ENCODE measurements at places on chromosomes 5 and 9. TPM values are rescaled to one million over a fixed set of nuclear protein-coding genes. Genes with fewer than 3 reads are reported as not detected.
A peak's percentile ranks its signal among the peaks of the same experiment; 100 is the strongest.

DNA sequence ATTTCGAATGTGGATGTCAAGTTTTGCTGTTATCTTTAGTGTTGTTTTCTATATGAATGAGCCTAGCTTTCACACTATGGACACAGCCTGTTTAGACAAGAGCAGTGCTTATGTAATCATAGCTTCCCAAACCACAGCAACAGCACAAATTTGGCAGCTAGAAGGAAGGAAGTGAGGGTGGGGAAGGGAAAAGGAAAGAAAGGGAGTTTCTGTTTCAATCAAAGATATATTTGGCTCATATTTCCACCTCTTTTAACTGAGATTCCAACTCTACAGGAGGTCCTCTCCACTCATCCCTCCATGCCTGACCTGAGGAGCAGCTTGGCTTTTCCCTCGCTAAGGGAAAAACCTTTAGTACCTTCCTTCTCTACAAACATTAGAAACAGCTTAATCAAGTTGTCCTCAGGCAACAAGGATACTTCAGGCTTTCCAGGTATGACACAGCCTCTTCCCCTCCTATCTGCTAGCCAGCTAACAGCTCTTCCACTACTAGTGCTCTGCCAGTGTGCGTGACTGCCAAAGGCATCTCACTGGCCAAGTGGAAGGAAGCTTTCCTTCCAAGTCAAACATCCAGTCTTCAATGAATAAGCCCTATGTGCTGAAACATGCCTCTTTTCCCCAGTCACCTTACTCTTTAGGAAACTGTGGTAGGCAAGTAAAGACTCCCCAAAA, 268.6 kb upstream of the PTGER4 start:
- DNase-seq = no peak

DNA sequence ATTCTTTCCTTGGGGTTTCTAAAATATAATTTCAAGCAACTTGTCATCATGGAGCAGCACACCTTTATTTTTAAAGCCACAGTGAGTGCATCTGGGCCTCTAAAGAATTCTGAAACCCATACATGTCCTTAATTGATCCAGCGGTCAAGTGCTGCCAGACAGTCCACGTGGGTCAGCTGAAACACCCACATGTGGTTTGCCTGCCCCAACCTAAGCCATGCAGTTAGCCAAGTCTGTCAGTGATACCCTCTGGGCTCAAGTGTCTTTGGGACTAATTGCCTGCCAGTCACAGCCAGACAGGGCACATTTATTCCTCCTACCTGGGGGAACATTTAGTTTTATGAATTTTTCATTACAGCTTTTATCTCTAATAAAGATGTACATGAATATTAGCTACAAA, 291.4 kb upstream of the SLC30A5 start:
- no peak for DNase-seq

DNA sequence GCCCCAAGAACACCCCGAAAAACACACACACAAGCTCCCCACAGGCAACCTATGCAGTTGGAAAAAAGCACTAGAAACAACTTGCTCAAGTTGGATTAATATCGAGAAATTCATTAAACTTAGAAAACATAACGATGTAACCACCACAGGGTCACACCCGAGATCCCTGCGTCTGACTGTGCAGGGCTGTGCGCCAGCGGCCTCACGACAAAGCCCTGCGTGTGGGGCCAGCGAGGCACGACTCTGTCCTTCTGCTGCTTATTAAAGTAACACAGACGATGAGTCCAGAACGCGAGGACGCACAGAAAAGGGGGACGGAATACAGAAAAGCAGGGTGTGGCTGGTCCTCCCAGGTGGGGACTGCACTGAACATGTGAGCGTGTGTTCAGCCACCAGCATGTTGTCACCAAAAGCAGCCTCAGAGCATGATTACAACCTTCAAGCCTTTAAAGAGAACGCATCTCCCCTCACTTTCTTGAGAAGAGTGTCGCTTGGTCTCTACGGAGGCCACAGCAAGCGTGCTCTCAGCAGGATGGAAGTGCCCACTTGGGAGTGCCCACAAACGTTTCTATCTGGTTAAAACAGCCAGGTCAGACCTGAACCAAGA, 14.4 kb downstream of the SLC12A7 start:
- DNase-seq = no peak

- no peak for DNase-seq
Observed at GRCh38 chr9:127139071-127139731, 16.8 kb upstream of the ANGPTL2 start.

GRCh38 chr5:113292462-113292861, 142.3 kb downstream of the TSSK1B start:
- no peak for DNase-seq

DNA sequence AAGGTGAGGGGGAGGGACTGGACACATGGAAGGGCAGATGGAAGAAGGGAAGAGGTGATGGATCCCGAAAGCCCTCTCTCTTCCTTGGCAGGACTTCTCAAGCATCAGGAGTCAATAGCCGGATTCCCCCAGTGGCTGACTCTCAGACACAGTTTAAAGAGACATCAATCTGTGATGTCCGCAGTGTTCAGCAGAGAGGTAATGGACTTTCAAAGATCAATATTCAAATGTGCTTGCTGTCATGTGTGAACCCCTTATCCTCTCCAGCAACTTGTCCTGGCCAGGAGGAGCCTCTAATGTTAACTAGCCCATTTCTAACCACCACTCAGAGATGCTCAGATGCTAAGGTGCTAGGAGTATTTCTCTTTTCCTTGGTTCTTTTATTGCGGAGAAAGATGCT, 392.2 kb downstream of the IRX1 start:
- no peak for DNase-seq

DNA sequence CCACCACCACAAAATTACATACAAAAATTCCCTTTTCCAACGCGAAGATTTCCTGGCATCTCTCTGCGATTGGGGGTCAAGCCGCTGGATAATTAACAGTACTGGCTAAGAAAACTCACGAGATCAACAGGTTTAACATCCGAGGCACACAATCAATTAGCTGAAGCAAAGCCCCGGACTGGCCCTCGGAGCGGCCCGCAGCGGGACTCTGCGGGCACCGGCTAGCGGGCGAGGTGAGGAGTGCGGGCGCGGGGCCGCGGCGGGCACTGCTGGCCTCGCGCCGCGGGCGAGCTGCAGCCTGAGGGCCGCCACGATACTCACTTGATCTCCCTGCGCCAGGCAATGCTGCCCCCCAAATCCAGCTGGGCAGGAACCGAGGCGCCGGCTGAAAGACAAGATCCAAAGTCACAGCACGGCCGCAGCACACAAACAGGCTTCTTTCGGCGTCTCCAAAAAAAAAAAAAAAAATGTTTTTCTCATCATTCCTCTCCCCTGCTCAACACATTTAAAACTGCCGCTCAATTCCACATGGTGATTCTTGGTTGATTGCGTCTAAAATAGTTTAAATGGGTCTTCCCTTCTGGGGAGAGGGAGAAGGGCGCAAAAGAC, 210.2 kb downstream of the MEF2C start:
- DNase-seq = no peak

- DNase-seq = no peak
Observed at GRCh38 chr5:88676637-88677375, 206.2 kb downstream of the MEF2C start.

- no peak for DNase-seq
Observed at GRCh38 chr9:131977109-131977838, 102.4 kb downstream of the MED27 start.

DNA sequence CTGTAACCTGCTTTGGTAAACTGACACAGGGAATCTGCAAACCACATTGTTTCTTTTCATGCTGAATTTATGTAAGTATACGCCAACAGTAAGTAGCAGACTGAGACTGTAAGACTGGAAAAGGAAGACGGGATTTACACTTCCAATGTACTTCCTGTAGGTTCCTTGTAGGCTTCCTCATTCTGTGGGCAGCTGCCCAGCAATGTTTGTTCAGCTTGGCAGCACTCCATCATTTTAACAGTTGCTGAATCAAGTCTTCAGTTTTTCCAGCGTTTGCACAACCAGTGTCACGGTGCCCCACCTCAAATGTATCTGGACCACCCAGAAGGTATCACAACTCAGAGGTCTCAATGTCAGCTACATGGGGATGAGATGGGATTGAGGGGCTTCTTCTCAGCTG, 232.6 kb downstream of the PRDM9 start:
- no peak for DNase-seq

DNA sequence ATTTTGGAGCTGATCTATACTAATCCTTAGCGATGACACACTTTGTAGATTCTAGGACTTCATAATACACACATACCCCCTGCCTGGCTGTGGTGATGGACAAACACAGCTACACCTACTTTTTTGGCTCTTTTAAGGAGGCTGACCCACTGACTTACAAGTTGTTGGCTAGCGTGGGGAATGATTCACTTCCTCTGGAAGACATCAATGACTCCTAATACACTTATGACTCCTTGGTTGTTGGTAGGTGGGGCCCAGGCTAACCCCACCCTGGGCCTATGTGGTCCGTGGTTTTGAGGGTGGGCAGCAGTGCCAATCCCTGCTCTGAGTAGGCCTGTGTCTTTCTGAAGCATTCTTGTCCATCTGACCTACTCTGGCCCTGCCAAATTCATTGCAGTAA, 144.4 kb downstream of the SLC12A2 start:
- peak; percentile 93 for DNase-seq

DNA sequence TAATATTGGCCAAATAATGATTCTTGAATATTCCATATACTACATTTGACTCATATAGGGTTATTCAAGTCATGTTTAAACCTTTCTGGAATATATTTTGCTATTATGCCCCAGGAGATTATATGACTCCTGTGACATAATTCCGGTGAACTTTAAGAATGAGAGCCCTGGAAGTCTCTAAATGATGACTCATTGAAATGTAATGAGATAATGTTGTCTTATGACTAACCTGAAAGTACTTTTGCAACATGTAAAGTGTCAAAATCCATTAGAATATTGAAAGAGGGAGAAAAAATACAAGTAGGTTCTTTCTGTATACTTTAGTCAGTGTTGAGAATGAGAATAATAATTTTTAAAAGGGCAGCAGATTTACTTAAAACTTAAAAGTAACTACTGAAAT, 830.4 kb downstream of the MAT2B start:
- peak; percentile 89 for DNase-seq

DNA sequence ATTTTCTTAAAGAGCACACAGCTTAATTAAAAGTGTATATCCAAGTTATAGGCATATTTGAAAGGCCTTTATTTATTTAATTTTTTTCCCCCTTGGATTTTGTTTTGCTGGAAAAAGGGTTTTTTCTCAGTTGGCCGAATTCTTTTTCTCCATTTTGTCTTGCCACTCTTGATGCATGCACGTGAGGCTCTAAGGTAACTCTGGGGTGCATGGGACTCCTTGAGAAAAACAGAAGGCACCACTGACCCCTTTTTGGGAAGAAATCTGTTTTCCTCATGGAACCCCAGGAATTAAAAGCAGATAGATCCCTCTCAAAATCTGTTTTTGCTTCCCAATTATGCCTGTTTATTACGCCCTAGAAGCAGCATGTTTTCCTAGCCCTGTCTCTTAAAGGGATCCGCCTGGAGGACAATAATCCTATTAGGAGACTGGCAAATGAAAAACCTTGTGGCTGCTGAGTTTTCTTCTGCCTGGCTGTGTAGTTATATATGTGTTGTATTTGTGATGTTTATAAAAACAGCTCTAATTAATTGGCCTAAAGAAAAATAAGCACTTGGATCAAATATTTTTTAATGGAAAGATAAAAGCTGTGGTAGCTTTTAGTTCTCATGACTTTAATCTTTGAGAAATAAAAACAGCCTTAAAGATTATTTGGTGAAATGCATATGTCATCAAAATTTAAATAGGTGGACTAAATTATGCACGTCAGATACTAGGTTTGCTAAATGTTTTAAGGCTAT, 435.1 kb upstream of the CDH9 start:
- no peak for DNase-seq

Gene PLPP7
- total RNA-seq = 8.0 TPM

Gene LCNL1
- total RNA-seq = not detected

Gene F12
- 3.1 TPM for total RNA-seq

Gene JAK2
- total RNA-seq = 12.0 TPM

Gene AGXT2
- not detected for total RNA-seq

Gene OR1Q1
- total RNA-seq = not detected

Gene GDA
- total RNA-seq = 14.6 TPM

Gene PAIP2
- 62.3 TPM for total RNA-seq

Gene PCDHGC3
- 11.8 TPM for total RNA-seq

Measured in renal cortical epithelial cell (primary cell).